ENCODE measurements at places on chromosomes 7 and 10. TPM values are rescaled to one million over a fixed set of nuclear protein-coding genes. Genes with fewer than 3 reads are reported as not detected.
A peak's percentile ranks its signal among the peaks of the same experiment; 100 is the strongest.

The DNAJB6 gene
- polyA plus RNA-seq, result 149 TPM

The IGFBP3 gene
- 55.8 TPM for polyA plus RNA-seq

The PCGF6 gene
- 14.5 TPM for polyA plus RNA-seq

The ARHGEF5 gene
- polyA plus RNA-seq, result 21.7 TPM

The PRSS1 gene
- not detected for polyA plus RNA-seq

The SFMBT2 gene
- 4.1 TPM for polyA plus RNA-seq

The POP7 gene
- polyA plus RNA-seq, result 20.5 TPM

The SEMA3A gene
- polyA plus RNA-seq, result 20.4 TPM

The METTL27 gene
- polyA plus RNA-seq, result 5.9 TPM

The EBLN1 gene
- not detected for polyA plus RNA-seq

- no peak for DNase-seq
These were observed 53.9 kb downstream of the CUBN start for GRCh38 chr10:17075533-17076359.

DNA sequence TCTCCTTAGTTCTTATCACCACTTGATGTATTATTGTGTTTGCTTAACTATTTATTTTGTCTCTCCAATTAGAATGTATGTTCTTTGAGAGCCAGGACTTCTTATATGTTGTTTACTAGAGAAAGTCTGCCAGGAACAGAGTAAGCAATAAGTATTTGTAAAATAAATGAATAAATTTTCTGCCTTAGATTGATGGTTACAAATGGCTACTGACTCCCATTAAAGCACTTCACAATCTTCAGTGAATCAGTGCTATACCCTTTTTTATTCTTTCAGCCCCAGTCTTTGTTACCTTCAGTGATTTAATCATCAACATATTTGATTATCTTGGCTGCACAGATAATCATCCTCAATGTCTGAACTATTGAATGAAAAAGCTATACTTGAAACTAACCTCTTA is 197.1 kb upstream of the TMEM196 start:
- no peak for DNase-seq

GRCh38 chr7:143387156-143387975 is 6.2 kb downstream of the ZYX start:
- no peak for DNase-seq

- DNase-seq, result no peak
These were observed 45.7 kb upstream of the SFTPD start for GRCh38 chr10:79994556-79994955.

DNA sequence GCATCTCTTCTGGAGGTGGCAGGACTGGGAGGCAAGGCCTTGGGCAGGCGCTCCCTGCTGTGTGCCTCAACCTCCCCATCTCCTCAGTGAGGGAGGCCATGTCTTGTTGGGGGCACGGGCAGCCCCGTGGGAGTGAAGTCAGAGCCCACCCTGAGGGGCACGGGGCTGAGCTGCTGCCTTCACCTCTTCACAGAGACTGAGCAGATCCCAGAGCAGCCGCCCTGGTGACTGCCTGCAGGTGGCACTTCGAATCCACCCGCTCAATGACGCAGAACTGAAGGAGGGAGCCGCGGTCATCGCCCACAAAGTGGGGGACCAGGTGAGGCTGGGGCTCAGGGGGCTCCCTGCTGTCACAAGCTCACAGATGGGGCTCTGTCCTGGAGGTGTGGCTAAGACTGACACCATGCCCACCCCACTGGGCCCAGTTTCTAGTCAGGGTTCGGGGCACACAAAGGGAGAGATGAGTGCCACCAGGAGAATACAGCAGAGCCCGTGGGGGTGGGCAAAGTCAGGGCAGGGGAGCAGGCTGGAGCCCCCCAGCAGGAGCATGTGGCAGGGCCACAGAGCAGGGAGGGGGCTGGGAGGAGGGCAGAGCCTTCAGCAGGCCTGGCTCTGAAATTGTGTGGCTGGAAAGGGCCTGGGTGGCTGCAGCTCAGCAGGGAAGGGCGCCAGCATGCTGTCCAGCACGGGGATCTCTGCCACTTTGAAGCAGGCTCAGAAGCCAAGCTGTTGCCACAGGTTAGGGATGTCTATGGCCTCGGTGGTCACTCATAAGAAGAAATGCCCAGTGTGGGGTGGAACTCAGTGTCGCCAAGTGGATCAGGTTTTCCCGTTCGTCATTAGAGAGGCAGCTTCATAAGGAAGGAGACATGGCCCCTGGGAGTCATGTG is 18.8 kb upstream of the CHST12 start:
- DNase-seq, result no peak

DNA sequence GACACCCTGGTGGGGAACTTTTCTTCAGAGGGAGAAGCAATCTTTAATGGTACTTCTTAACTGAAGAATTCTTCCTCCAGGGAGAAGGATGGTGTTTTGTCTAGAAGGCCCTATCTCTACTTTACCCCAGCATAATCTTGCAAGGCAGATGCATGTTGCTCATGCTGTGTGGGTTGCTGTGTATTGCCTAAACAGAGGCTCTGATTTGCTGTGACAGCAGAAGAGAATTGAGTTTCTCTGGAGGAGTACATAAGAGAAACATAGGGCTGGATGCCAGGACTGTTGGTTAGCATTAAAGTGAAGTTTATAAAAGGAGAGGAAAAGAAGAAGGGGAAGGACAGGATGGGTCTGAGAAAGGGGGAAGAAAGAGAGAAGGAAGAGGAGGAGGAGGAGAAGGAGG is 248.1 kb upstream of the HPS1 start:
- no peak for DNase-seq

DNA sequence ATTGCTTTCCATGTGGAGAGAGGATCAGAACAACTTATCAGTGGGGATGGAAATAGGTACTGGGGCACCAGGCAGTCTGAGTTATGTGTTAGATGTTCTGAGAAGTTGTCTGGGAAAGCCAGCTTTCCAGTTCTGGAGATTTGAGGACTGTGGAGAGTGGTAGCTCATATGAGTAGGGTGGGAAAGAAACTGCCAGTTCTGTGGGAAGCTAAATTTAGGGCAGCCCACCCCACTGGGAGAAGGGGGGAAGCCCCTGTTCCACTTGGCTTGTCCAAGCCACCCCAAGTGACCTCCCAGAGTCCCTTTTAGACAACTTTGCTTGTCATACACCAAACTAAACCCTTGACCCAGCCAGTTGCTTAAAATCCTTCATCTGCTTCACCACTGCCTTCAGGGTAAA is 189.5 kb downstream of the REEP3 start:
- no peak for DNase-seq

GRCh38 chr7:48420206-48420605 is 248.9 kb downstream of the ABCA13 start:
- DNase-seq, result no peak

DNA sequence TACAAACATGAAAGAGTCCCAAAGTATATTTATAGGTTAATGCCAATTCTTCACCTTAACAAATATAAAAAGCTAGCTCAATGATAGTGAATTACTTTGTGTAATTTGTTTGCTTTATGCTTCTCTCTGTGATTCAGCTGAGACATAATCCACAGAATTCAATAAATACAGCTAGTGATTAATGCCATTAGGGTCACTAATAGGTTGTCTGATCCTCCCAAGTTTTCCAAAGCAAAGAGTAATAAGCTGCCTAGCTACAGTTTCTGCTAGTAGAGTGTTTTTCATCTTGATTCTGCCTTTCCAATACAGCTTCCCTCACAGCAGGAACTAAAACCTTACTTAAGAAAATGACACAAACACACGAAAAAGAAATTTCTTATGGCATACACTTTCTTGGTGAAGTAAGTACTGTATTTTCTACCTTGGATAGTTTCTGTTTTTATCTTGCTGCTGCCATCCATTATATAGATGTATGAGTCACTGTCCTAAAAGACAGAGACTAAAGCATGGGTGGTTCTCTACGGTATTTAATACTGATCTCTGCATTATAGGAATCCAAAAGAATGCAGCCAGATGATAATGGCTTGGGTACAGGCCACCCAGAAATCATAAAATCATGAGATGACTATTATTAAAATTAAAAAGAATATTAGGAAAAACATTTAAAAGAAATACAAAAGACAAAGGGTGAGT is 170.0 kb downstream of the TPK1 start:
- DNase-seq, result no peak

DNA sequence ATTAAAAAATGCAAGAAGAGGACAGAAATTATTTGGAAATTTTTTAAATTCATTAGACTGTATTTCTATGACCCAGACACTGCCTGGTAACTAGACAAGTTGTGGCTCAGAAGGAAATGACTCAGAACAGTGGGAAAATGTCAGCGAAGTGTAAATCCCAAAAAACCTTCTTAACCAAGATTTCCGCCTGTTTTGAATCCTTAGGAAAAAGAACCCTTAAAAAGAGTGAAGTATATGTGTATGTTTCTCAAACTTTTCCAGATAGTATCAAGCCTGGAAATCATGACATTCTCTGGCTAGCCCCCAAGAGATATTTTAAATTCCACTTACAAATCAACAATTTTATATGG is 42.7 kb upstream of the PLXNA4 start:
- no peak for DNase-seq

DNA sequence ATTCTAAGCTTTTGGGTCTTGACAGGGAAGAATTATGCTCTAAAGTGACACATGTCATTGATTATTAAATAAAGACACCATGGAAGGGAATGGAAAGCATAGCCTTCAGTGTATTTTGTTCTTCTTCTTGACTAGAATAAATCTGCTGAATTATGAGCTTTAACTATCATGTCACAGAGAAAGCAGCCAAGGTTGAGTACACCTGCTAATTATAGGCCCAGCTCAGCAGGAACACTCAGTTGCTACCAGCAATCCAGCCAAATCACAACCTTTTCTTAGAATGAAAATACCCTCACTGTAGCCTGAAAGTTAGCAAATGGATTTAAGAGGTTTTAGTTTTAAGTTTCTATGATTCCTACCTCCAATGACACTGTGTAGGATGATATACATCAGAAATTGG is 225.3 kb upstream of the RHOBTB1 start:
- DNase-seq, result no peak

DNA sequence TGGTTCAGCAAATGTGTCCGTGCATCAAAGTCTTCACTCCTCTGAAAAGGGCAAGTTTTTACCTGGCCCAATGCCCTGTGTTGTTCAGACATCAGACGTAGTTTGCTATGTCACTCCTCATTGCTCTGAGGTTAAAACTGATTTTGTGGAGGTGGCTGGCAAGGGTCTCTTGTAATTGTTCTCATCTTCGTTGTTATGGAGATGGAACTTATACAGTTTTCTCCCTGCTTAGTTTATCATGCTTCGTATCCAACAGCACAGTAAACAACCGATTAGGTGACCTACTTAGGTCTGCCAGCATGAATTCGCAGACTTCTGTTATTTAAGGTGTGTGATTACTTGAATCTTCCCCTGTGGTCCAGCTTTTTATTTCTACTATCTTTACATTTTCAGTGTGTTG is 274.1 kb upstream of the SMIM30 start:
- no peak for DNase-seq

GRCh38 chr7:48832303-48832845 is 92.0 kb upstream of the CDC14C start:
- no peak for DNase-seq

DNA sequence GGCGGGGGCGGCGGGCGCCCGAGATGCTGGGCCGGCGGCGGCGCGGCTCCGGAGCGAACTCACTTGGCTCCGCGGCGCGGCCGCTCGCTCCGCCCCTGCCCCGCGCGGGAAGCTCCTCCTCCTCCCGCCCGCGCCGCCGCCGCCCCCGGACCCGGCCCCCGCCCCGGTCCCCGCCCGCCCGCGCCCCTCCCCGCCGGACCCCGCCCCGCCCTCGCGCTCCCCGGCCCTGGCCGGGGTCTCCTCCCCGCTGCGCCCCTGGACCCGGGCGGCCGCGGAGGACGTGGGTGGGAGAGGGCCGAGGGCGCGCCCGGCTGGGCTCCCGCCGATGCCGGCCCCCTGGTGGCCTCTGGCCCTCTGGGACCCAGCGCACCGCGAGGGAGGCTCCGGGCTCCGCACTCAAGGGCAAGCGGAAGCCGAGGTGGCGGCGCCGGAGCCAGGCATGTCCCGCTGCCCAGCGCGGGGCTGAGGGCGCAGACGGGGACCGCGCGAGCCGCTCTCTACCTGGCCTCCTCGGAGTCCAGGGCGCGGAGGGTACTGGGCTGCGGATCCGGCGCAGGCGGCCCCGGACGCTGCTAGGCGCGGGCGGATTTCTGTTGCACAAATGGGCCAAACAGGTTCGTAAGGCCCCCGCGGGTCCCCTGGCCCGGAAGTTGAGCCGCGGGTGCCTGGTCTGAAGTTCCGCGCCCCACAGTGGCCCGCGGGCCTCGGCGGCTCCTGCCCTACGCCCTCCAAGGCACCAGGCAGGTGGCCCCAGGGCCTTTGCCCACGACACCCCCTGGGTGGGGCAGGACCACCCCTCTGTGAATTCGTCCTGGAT is at the start of gene TCERG1L:
TSS of gene TCERG1L (minus strand) at position 61 of the 817 bp plus-strand sequence. CDS start 86 bp downstream, outside the sequence.
- no peak for DNase-seq

GRCh38 chr7:105791926-105792325 is 84.5 kb downstream of the ATXN7L1 start:
- no peak for DNase-seq

- peak; percentile 66 for DNase-seq
These were observed 34.6 kb downstream of the CHST3 start for GRCh38 chr10:71998840-71999194.

GRCh38 chr10:79313911-79314439 is 33.3 kb upstream of the PPIF start:
- DNase-seq, result no peak

DNA sequence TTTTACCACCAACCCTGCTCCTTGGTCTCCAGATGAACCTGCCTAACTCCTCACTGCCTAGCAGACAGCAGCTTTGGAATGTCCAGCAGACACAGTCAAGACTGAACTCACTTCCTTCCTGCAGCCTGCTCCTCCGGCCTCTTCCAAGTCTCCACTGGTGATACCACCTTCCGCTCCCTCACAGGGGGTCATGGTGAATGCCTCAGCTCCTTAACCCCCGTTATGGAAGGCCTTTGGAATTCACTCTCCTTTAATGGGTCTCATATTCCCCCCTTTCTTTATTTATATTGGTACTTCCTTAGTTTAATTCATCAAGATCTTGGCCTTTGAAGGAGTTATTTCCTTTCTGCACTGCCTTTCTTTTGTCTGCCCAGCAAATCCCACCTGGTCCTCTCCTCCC is 44.9 kb upstream of the ZNF32 start:
- DNase-seq, result no peak

- DNase-seq, result no peak
These were observed 9.2 kb downstream of the DNA2 start for GRCh38 chr10:68462536-68462935.

DNA sequence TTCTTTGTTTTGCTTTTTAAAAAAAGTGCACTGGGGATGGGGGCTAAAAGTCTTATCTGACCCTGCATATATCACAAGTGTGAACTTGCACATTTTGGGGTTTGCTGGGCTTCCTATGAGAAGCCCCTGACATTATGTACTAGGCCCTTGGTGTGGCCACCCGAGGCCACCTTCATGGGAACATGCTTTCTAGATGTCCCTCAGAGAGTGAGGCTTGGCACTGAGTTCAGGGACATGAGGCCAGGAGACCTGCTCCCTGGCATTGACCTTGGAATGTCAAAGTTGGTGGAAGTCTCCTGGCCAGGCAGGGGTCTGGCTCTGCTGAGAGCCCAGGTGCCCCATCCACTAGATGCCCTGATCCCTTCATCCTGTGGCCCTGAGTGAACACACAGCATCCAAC is 536.2 kb downstream of the TCERG1L start:
- no peak for DNase-seq
